Articular chondrocyte of knee joint (primary cell): ENCODE measurements at places on chromosomes 1 and 21. TPM values are rescaled to one million over a fixed set of nuclear protein-coding genes. Genes with fewer than 3 reads are reported as not detected.

FMO4 gene
- total RNA-seq, result 15.2 and 18.9 TPM in 2 replicates

C1orf226 gene
- total RNA-seq, result 0.65 and 0.78 TPM in 2 replicates

LPAR3 gene
- total RNA-seq, result 0.32 TPM in 1 of 2 replicates, not detected in the other

LORICRIN gene
- not detected in 2 replicates for total RNA-seq

GALNT2 gene
- 169 and 260 TPM in 2 replicates for total RNA-seq

CDA gene
- 10.1 and 15.0 TPM in 2 replicates for total RNA-seq

NMNAT2 gene
- total RNA-seq, result 0.11 TPM in 1 of 2 replicates, not detected in the other

PLA2G2F gene
- not detected in 2 replicates for total RNA-seq

LAMC2 gene
- total RNA-seq, result 1.4 and 4.8 TPM in 2 replicates

GUCA2A gene
- total RNA-seq, result not detected in 2 replicates

RGS7 gene
- 0.11 TPM in 1 of 2 replicates, not detected in the other for total RNA-seq

EPB41 gene
- 6.4 and 11.6 TPM in 2 replicates for total RNA-seq

BRDT gene
- not detected in 2 replicates for total RNA-seq

RHCE gene
- 0.65 and 1.4 TPM in 2 replicates for total RNA-seq

OLIG2 gene
- not detected in 2 replicates for total RNA-seq

SLC22A15 gene
- total RNA-seq, result 10.5 and 19.5 TPM in 2 replicates

WNT2B gene
- total RNA-seq, result 1.2 and 1.3 TPM in 2 replicates

MYOCOS gene
- total RNA-seq, result 0.13 TPM in 1 of 2 replicates, not detected in the other

PODN gene
- 24.4 and 61.0 TPM in 2 replicates for total RNA-seq

KCNK2 gene
- total RNA-seq, result 12.4 and 46.6 TPM in 2 replicates

B3GALT2 gene
- 0.13 TPM in 1 of 2 replicates, not detected in the other for total RNA-seq

NPR1 gene
- total RNA-seq, result under 0.01 and 0.13 TPM in 2 replicates

PGLYRP4 gene
- not detected in 2 replicates for total RNA-seq

CDCA8 gene
- total RNA-seq, result 6.5 and 10.4 TPM in 2 replicates

LRRC39 gene
- total RNA-seq, result 0.39 and 0.76 TPM in 2 replicates

FCRL2 gene
- total RNA-seq, result not detected in 2 replicates

MIXL1 gene
- not detected in 2 replicates for total RNA-seq

SPRR2B gene
- total RNA-seq, result not detected in 2 replicates

ARHGEF10L gene
- total RNA-seq, result 21.7 and 22.3 TPM in 2 replicates

TRABD2B gene
- total RNA-seq, result 0.13 and 0.22 TPM in 2 replicates

PROX1 gene
- total RNA-seq, result 0.13 and 0.22 TPM in 2 replicates

HSD11B1 gene
- 3.3 and 4.2 TPM in 2 replicates for total RNA-seq

RIMS3 gene
- total RNA-seq, result 0.43 and 0.52 TPM in 2 replicates

ADAM30 gene
- total RNA-seq, result not detected in 2 replicates

DNAJC6 gene
- 2.5 and 4.5 TPM in 2 replicates for total RNA-seq

IL19 gene
- total RNA-seq, result not detected in 2 replicates

THEM5 gene
- total RNA-seq, result not detected in 2 replicates

MTFR1L gene
- 44.6 and 53.9 TPM in 2 replicates for total RNA-seq

CELA2B gene
- not detected in 2 replicates for total RNA-seq

MYBPH gene
- total RNA-seq, result 0.52 and 0.54 TPM in 2 replicates

MCOLN3 gene
- 7.8 and 13.7 TPM in 2 replicates for total RNA-seq

NUP210L gene
- total RNA-seq, result 0.52 and 0.86 TPM in 2 replicates

L1TD1 gene
- total RNA-seq, result not detected in 2 replicates

S100A14 gene
- total RNA-seq, result not detected in 2 replicates

LYPD8 gene
- not detected in 2 replicates for total RNA-seq

AGT gene
- total RNA-seq, result 2.1 and 2.2 TPM in 2 replicates
